Ovary (tissue), 10 donors: ENCODE measurements at places on chromosomes 2 and 18.

DNA sequence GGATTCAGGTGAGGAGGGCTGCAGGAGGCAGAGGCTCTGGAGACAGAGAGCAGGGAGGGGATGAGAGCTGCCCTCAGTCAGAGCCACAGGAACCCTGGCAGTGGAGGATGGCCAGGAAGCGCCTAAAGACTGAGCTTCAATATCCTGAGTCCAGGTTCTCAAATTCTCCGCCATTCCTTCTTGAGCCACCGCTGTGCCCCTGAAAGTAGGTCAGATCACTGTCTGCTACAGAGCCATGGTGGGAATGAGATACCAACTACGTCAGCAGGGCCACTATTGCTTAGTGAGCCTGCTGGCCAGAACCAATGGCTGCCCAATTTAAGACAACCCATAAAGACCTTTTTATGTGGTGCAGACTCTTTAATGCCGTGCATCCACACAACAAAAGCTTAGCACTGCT is 155.5 kb downstream of the CTIF start:
- DNase-seq = no peak

- no peak for DNase-seq
Measured at GRCh38 chr2:36489281-36489680, 108.7 kb downstream of the FEZ2 start.

DNA sequence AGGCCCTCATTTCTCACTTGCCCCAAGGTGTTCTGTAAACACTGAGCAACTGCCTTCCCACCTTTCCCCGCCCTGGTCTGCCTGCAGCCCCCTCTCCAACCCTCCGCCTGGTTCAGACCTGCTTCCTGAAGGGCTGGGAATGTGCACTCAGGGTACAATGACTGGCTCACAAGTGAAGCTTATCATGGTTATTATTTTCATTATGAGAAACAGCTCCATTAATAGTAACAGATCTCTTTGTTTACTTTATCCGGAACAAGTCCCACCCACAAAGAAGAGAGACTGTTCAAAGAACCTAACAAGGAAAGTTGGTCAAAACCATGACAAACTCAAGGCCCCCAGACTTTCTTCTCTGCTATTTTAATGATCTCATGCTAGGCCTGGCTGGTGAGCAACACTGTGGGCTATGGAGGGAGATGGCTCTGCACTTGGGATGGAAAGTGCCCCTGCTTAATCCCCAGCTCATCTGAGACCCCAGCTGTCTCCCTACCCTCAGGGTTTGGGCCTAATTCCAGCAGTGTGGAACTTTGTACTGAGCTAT is 36.7 kb downstream of the ARHGAP25 start:
- no peak for DNase-seq

DNA sequence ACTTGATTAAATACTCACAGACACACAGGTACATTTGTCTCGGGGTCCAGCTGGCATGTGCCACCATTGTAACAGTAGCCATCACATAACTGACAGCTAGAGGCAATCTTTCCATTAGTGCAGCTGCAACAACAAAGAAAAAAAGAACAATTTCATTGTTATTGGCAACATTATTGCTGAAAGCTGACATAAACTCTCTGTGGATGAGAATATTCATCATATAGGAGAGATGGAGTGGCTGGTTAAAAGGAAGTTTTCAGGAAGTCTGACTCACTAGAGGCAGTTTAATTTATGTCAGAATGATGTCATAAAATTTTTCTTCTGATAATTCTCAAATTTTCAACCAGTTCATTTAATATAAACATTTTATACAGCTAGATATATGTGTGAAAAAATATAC is 1490.0 kb upstream of the NXPH2 start:
- no peak for DNase-seq

GRCh38 chr18:23283916-23284430 is 148.7 kb downstream of the CABLES1 start:
- DNase-seq = no peak

- no peak for DNase-seq
Measured at GRCh38 chr2:238587776-238588660, 161.3 kb downstream of the ASB1 start.

DNA sequence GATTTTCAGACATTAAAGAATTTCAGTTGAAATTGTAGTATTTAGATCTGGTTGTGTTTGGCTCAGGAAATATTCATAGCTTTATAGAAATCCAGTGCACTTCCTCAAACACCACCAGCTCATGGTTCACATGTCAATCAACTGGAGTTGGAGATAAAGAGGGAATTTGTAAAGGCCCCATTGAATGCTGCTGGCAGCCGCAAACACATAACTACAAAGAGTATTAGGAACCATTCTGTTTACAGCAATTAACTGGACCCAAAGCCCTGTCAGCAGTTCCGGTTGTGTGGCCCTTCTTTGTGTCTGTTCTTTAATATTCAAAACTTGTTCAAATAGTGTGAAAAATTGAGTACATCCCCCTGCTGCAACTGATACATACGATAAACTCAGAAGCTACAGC is 107.4 kb upstream of the LRRTM4 start:
- no peak for DNase-seq

- DNase-seq = peak; percentile 29
Measured at GRCh38 chr2:199471443-199472057, 13.8 kb upstream of the SATB2 start.

GRCh38 chr2:2837746-2838547 is 506.9 kb upstream of the MYT1L start:
- no peak for DNase-seq

DNA sequence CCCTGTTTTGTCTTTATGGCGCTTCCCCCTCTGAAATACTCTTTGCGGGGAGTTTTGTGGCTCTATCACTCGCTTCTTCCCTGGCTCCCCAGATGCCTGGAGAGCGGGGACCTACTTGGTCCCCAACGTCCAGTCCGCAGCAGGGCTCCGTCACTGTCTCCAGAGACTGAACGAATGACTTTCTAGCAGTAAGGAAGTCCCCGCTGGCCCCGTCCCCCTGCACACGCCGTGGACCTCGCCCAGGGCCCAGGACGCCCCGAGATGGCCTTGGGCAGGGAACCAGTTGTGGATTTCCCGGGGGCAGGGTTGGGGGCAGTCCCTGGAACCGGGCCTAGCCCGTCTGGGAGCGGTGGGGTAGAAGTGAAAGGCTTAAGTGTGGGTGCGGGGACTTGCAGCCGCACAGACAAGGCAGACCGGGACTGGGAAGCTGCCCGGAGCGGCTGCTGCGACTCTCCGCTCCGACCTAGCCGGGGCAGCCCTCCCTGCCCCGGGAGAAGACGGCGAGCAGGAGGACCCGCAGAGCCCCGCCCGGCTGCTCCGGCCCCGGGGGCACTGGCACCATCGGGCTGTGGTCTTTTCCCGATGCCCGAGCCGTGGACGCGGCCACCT is 821 bp upstream of the EPHA4 start:
- peak; percentile 61 for DNase-seq

DNA sequence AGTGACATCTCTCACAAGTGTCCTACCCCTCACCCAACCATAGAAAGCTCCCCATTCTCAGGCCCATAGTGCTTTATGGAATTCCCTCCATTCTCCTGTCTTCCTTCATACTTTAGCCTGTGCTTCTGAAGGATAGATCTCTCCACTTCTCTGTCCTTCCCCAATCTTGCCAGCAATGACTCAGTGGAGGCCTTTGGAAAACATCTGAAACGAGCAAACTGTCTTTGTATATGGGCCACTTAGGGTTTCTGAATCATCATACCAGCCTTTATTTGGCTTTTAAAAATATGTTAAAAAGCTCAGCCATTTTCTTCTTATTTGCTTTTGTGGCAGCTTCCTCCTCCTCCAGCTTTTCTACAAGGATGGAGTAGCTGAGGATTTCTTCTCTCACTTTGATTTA is 65.6 kb upstream of the ZNF385B start:
- DNase-seq = no peak

DNA sequence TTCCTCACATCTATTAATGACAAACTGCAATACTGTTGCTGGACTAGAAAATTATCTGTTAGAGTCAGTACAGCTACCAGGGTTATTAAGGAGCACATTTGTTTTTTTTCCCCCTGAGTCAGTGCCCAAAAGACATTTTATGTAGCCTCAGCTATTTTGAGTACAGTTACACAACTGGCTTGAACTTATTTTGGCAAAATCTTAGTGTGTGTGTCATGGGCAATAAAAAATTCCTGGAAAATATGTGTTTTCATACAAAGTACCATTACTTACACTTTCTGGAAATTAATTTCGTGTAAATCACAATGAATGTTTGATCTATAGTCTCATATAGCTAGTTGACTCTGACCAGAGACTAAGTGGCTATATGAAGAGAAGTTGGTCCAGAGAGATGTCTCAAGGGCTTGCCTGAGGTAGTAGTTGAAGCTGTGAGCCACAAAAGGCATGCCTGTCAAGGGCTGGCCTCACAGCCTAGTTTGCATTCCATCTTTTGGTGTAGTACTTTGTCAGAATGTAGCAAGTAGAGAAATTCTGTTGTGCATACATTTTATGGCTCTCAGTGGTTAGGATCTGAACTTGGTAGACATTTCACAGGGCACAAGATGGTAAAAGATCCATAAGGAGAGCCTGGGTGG is 283.4 kb downstream of the MTX2 start:
- no peak for DNase-seq

DNA sequence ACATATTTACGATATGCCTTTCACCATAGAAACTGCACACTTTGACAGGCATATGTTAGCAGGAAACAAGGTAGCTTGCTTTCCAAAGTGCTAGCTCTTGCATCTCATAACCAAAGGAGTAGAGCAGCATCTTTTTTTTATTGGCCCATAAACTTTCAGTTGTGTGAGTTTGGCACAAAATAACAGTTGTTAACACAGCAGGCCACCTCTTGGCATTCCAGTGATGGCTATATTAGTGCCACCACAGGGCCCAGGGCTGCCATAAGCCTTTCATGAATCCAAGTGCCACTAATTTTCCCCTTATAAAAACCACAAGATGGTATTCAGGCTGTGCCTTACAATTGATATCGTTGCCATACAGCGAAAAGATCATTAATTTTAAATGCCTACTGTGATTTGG is 40.3 kb upstream of the KLF7 start:
- no peak for DNase-seq

DNA sequence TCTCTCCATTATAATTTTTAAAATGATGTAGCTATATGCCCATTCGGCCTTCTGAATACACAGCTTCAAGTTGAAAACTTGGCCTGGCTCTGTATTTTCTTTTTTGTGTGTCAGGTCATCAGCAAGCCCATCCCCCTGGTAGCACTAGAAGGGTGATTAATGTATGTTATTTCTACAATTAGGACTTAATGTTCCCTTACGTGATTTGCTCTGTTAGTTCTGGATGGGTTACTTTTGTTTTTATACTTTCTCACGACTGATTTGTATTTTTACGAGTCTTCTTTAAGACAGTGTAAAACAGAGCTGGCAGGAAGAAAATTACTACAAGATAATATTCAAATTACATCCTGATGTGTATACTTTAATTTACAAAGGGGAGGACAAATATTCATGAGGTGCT is 88.4 kb upstream of the RGPD4 start:
- DNase-seq = no peak

DNA sequence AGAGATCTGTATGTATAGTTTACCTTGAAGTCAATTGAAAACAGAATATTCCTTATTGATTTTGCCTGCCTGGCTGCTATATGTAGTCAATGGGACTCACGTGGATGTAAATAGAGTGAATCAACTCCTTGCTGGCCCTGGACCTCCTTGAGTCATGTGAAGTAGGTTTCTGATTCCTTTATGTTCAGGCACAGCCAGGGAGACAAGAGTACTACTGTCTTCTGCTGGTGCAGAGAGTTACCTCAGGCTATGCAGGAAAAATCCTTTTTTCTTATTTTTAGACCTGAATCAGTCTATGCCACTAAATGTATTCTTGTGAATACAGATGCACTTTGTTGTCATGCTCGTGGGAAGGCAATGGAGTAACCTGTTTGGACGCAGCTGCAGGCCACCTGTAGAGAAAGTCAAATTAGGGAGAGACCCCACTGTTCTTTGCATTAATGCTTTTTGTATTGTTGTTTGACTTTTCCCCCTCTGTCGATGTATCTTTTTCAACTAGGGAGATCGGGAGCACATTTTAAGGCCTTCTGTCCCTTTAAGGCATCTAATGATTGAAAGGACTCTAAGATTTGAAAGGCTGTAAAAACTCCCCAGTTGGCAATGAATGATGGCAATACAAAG is 473.9 kb downstream of the ARHGAP15 start:
- no peak for DNase-seq

DNA sequence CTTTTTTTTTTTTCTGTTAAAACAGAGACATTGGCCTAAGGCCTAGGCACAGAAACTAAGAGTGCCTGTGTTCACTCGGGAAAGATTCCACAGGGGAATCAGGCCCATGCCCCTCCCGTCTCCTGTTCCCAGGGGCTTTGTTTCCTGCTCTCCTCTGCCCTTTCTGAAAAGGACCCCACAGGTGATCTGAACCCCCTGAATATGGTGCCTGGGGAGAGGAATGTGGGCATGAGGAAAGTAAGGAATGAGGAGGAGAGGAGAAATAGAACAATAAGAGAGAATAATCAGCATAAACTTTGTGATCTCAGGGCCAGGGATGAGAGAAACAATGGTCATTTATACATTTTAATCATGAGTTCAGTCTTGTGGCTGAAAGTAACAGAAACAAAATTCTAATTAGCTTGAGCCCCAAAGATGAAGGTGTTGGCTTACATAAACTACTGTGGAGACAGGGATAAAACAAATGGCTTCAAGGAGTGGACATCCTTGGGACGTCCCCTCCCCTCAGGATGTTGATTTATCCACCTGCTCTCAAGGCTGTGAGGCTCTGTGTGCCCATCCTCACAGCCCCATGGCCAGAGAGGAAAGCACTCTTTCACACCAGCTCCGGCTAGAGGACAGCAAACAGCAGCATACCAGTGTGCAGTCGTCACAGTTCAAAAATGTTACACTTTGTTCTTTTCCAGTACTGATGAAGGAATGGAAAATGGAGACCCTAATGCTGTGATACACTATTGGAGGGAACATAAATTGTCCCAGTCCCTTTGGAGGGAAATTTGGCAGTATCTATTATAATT is 46.4 kb upstream of the MRPL33 start:
- DNase-seq = no peak

GRCh38 chr18:38941711-38942561 is 1376.3 kb upstream of the CELF4 start:
- no peak for DNase-seq

GRCh38 chr2:42124011-42124785 is 45.0 kb upstream of the EML4 start:
- DNase-seq = no peak

- DNase-seq = no peak
Measured at GRCh38 chr2:163774862-163775261, 39.1 kb upstream of the FIGN start.
